ENCODE measurements at places on chromosomes 5 and 9.
A peak's percentile ranks its signal among the peaks of the same experiment; 100 is the strongest.

- no peak for DNase-seq
These were observed 4.3 kb downstream of the CACFD1 start for GRCh38 chr9:133463864-133464615.

DNA sequence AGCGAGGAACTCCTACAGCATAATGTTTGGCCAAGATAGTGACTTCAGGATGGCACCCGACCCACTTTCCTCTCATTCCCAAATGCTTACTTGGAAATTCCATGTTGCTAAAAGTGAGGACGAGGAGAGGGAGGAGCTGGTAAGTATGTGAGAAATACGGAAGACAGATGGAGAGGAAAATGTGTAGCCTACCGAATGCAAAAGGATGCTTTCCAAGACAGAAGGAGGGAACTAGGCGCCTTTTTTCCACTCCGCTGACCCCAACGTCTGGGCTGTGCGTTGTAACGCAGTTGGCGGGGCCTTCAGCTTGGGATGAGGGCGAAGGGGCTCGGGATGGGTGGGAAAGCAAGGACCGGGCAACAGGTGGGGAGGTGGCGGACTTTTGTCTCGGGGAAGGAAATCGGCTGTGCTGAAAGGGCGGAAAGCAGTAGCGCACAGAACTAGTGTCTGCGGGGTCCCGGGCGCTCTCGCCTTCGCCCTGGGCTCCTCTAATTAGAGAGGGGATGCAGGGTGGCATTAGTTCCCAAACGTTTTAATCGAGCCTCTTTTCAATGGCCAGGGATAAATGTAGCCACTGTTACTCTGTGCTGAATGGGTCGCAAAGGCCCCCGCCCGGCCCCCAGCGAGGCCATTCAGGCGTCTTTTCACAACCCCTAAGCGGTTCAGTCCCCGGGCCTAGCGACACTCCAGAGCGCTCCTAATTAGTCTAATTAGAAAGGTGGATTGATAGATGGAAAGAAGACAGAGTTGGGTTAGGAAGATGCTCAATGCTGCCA lies 12.6 kb downstream of the FOXD1 start:
- DNase-seq, result no peak

DNA sequence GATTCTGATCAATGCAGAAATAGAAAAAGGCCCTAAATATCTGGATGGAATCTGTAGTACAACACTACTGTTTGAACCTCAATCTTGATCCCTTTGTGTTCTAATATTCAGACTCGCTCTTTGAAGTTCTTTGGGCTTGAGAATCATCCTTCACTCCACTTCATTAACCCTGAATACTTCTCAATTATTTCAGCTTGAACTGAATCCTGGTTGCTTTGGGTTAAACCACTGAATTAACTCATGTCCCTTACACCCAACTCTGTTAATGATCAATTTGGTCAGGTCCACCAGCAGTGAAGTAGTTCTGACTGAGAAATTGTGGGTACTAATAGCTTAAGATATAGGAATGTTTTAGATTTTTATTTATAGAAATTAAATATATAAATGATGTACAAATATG lies 1707.2 kb upstream of the ACO1 start:
- no peak for DNase-seq

GRCh38 chr5:147472664-147473475 lies 37.0 kb downstream of the DPYSL3 start:
- no peak for DNase-seq

DNA sequence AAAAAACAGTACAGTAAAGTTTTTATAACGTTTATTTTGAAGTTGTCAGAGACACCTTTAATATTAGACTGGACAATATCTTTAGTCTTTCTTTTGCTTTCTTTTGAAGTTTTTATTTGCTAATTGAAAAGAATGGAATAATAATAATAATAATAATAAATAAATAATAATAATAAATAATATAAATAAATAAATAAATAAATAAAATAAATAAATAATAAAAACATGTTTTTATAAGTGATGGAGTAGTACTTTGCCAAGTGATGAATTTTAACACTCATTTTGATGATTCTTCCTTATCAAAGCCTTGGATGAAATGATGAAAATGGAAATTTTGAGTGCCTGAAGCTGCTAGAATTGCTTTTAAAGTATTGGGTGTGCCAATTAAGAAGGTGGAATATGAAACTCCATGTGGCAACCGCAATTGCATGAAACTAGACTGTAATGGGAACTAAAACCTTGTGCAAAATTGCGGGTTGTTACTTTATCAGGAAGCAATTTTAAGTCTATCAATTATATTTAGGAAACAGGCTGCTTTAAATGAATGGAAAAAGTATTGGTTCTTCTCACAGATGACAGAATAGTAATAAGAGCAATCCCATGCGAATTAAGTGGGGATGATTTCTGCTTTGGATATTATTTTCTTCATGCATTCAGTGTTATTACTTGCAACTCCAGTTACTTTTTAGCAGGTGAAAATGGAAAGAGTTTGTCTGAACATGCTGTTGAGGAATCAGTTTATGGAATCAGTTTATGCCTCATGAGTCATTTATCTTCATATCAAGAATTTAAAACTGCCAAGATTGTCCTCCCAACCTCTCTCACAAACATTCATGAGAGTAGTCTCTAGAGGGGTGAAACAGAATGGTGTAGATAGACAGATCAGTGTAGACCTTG lies 4.6 kb downstream of the ANXA1 start:
- no peak for DNase-seq

DNA sequence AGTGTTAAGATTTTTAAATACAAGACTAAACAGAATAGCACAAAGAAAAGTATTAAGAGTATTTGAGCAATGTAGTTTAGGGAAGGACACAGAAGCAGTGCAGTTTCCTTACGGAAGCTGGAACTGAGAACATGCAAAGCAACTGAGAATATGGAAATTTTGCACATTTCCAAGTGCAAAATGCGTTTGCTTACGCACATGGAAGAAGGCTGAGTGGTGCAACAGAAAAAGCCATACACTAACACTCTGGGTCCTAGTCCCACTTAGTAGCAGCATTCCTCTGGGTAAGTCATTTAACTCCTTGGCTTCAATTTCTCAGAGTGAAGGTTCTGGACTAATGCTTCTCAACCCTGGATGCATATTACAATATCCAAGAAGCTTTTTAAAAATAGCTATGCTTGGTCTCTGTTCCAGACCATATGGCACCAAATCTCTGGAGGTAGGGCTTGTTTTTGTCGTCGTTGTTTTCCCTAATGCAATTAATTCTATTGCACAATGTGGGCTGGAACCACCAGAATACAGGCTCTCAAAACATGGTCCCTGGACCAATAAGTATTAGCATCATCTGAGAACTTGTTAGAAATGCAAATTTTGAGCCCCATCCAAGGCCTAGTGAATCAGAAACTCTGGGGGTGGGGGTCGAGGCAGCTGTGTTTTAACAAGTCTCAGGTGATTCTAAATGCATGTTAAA lies 65.2 kb upstream of the DEPDC1B start:
- DNase-seq, result no peak

- DNase-seq, result no peak
These were observed 138.0 kb downstream of the GDNF start for GRCh38 chr5:37701868-37702267.

- DNase-seq, result no peak
These were observed 37.8 kb downstream of the HMGCS1 start for GRCh38 chr5:43275391-43275790.

DNA sequence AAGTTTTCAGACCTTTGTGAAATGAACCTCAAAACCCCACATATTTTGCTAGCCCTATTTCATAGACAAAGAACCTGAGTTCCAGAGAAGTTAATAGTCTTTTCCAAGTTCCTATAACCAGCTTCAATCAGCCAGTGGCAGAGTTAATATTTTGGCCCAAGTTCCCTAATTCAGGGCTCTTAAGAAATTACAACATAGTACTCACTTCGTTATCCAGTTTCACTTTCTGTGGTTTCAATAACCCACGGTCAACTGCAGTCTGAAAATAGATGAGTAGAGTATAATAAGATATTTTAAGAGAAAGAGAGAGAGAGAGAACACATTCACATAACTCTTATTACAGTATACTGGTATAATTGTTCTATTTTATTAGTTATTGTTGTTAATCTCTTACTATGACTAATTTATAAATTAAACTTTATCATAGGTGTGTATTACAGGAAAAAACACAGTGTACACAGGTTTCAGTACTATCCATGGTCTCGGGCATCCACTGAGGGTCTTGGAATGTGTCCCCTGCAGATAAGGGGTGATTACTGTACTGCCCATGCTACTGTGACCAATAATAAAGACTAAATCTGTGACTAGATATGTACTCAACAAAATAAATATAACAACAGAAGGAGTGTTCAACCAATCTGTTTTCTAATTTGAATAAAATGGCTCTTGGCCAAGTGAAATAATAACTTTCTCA lies 9.3 kb upstream of the MYOT start:
- DNase-seq, result no peak

DNA sequence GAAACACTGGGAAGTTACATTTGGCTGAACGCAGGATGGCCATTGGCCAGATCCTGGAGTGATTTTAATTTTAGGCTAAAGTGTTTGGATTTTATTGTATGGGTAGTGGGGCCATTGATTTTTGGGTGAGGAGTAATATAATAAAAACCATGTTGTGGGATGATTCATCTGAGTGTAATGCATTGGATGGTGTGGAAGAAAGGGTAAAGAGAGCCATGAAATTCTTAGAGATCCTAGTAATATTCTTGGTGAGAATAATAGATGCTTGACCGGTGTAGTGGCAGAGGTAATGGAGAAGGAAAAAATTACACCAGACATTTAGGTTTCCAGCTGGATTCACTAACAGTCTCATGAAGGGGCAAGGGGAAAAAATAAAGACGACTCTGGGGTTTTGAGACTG lies 158.1 kb downstream of the NPR3 start:
- DNase-seq, result no peak

- DNase-seq, result peak; percentile 90
These were observed 41.5 kb downstream of the SAR1B start for GRCh38 chr5:134590992-134591659.

- DNase-seq, result no peak
These were observed 43.5 kb upstream of the UBAC1 start for GRCh38 chr9:136004712-136005111.

DNA sequence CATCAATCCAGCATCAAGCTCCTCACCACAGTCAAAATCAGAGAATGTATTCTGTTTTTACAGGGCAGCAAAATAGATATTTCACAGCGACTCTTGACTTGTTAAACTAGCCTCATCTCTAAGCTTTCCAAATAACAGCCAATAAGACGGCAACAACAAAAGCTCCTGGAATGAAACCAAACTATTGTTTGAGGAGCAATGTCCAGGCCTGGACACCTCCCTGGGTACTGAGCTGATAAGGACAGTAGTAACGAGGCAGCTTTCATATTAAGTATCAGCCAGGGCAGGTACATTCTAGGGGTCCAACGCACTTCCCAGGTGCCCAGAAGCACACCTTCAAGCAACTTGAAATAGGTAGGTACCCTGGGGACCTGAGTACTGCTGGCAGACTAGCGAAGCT lies 260.3 kb downstream of the ENC1 start:
- DNase-seq, result no peak

GRCh38 chr5:54518146-54518817 lies 723 bp downstream of the SNX18 start:
- peak; percentile 60 for DNase-seq

- no peak for DNase-seq
These were observed 71.2 kb downstream of the MTAP start for GRCh38 chr9:21873540-21874221.
